ENCODE measurements at places on chromosomes 3 and 15.

DNA sequence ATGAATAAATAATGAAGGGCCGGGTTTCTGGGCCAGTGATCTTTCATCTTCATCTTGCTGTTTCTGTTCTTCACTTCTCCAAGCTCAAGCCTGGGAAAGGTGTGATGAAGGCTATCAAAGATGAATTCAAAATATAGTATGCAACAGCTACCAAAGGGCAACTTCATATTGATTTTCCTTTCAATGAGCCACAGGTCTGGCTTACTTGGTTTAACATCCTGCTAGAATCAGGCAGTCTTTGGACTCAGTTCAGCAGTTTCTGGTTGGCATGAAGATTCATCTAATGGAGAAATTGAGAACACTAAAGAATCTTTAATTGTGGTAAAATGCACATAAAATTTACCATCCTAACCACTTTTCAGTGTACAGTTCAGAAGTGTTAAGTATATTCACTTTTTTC, 43.3 kb downstream of the NFKBIZ start:
- DNase-seq: no peak

GRCh38 chr15:63509955-63510940, 5.9 kb downstream of the USP3 start:
- DNase-seq: no peak

DNA sequence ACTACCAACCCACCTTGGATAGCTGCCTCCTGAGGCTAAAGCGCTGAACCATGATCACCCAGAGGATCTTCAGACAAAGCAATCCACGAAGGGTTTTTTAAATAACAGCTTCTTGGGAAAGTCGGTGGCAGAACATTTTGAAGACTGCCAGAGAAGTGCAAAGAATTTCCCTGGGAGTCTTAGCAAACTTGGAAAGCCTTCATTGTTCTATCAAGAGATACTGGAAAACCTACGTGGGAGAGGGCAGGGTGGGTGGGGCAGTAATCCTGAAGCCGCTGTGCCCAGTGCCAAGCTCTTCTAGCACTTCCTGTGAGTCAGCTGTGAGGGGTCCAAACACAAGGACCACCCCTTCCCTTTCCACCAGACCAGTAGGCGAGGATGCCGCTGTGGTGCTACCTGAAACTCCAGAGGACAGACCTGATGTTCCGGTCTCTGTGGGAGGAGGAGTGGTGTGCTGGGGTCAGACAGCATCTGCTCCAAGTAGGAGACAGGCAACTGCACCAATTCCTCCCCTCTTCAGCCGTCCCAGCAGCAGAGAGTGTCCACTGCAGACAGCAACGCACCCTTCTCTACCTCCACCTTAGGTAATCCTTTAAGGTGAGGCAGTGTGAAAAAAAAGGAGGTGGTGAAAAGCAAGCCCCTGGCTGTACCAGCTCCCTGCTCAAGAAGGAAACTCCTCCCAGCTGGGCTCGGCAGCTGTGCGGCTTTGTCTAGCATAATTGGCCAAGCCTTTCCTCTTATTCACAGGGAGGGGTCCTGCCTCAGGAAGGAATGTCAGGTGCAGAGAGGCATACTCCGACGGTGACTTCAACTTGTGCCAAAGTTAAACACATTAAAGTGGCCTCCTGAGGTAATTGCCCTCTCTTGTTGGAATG, 99.0 kb downstream of the TMCC1 start:
- DNase-seq: no peak

GRCh38 chr15:92584105-92584504, 71.5 kb downstream of the FAM174B start:
- no peak for DNase-seq

DNA sequence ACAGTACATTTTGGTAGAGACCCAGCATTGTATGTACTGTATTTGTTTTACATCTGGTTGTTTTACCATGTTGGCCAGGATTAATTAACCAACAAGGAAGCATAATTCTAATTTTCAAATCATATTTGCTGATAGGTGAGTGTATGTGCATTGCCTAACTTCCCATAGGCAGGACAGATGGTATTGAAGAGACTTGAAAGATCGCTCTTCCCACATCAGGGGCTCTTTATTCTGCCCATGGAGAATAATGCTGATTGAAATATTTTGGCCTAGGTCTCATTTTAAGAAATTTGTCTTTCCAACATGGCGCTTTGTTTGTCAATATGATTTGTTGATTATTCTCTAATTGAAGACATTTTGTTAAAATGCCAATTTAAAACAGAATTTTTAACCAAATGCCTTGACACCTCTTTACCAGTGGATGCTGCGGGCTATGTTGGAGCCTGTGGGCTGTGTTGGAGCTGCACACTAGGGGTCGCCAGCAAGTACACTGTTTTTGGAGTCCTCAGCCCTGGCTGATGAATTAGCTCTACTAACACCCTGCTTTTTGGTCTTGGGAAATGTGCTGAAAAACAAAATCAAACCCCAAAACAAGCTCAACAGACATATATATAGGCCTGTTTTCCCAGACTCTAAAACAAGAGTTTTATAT, 5.3 kb downstream of the P2RY12 start:
- DNase-seq: no peak

GRCh38 chr15:76483752-76484151, 147.2 kb downstream of the ISL2 start:
- no peak for DNase-seq

GRCh38 chr3:194472290-194472920, 14.4 kb downstream of the ATP13A3 start:
- DNase-seq: no peak

GRCh38 chr3:155981669-155982068, 111.2 kb downstream of the GMPS start:
- no peak for DNase-seq

GRCh38 chr3:184164648-184165330, 9.6 kb downstream of the DVL3 start:
- DNase-seq: no peak

DNA sequence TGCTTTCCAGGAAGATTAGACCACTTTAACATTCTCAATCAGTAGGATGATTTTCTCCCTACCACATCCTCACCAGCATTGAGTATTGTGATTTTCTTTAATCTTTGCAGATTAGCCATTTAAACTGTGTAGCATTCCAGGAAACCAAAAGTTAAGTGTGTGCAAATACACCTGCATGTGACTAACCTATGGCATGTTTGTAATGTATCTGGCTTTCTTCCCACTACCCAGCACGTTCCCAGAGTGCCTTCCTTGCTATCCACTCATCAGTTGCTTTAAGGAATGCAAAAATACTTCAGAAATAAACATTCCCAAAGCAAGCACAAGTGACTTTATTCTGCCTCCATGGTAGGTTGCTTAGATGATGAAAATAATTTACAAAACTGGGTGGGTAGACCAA, 74.2 kb downstream of the ATG7 start:
- DNase-seq: no peak

- no peak for DNase-seq
Measured at GRCh38 chr15:90421527-90421926, 33.5 kb downstream of the IQGAP1 start.

DNA sequence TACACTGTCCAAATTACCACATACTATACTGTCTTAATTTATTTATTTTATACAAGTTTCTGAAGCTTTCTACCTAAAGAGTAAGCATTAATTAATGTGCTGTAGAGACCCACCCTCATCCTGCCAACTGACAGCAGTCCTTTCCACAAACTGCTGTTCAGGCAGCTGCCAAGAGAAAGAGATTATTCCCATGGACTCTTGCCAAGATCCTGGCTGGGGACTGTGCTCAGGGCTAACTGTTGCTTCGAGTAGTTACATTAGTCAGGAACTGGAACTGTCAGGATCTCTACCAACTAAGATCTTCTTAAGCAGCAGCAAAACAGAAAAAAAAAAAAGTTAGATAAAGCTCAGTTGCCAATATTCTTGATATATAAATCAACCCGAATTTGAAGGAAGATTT, 398.8 kb downstream of the MECOM start:
- no peak for DNase-seq

GRCh38 chr3:143240886-143241285, 121.3 kb downstream of the CHST2 start:
- DNase-seq: no peak

- DNase-seq: no peak
Measured at GRCh38 chr3:184836090-184836822, 24.3 kb downstream of the VPS8 start.

DNA sequence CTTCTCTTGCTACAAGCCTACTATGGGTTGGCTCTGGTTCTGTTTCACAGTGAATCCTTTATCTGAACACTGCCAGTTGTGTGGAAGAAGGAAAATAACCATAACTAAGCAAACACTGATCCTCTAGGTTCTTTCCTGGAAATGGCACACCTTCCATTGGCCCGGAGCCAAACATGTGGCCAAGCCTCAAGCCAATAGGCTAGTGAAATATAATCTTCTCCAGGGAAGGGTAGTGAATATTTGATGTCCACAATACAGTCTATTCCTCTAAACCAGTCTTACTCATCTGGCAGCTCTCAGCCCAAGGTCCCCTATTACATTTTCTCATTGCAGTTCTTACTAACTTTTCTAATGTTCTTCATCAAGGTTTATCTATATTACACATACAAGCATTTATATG, 921.3 kb downstream of the TUSC7 start:
- DNase-seq: no peak

DNA sequence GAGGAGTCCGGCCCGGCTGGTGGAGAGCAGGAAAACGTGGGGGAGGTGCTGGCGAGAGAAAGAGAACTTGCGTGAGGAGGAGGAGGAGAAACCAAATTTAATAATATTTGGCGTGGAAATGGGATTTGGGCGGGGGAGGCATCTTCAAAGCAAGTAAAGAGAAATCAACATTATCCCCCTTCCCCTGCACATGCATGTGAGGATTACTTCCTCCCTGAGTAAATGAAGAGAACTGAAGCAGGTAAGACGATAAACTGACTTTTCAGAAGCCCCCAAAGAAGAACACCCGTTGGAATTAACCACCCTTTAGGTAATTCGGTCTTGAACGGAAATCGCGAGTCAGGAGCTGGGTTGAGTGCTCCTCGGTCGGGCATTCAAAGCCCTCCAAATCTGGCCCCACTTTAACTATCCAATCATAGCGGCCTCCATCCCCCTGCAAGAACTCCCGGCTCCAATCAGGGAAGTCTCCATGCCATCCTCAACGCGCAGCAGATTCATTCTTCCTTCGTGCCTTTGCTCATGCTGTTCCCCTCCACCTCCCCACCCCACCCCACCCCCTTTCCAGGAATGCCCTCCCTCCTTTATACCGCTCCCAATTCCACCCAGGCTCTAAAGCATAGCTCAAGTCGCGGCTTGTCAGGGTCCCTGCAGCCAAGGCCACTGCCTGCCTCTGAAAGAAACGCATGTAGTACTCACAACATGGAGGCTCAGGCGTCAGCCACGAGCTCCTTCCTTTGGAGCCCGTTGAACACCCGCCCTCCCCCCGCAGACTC, 545 bp upstream of the RFX7 start:
- no peak for DNase-seq

- DNase-seq: no peak
Measured at GRCh38 chr3:24886501-24886900, 391.9 kb upstream of the THRB start.

GRCh38 chr15:80490431-80490990, 86.3 kb downstream of the ARNT2 start:
- DNase-seq: no peak

DNA sequence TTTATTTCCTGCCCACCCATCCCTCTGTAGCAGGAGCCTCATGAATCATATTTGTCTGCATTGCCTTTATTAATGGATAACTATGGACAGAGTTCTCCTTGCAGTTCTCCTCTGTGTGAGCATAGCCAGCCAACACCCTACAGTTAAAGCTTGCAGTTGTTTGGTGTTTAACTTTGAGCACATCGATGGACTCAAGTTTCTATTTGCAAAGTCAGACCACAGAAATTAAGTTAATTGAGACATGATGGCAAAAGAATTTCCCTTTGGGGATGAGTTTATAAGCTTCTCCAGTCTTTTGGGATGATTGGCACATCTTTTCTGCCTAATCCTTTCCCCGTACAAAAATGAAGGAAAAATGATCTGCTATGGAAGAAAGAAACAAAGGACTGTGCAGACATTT, 398.9 kb upstream of the THBS1 start:
- DNase-seq: no peak

DNA sequence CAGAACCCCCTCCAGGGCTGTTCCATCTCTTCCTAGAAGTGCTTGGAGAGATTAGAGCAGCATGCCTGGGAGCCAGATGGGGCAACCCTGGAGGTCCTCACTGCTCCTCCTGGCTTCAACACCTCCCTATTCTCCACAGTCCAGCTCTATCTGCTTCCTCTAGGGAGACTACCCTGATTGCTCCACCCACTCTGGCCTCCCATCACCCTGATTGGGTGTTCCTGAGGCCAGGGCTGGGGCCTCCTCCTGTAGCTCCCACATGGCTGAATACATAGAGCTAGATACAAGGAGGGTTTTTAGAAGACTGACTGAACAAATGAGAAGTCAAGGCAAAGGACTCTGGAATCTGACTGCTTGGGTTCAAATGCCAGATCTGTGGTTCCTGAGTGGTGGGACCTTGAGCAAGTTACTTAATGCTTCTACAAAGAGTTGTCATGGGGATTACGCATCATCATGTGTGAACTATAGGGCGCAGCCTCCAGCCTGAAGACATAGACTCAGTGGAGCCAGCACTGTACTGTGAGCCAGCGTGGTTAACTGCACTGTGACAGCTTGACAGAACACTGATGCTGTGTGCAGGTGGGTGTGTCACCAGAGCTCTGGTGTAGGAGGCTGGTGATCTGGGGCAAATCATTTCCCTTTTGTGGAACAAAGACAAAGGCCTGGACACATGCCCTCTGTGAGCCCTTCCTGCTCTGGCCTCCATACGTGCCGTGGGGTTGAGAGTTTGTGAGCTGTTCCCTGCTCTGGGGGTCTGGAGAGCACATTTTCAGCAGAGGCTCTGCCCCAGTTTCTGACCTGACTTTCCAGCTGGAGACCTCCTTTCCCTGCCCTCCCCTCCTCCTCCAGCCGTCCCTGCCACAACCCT, 74.8 kb downstream of the SCN5A start:
- no peak for DNase-seq

DNA sequence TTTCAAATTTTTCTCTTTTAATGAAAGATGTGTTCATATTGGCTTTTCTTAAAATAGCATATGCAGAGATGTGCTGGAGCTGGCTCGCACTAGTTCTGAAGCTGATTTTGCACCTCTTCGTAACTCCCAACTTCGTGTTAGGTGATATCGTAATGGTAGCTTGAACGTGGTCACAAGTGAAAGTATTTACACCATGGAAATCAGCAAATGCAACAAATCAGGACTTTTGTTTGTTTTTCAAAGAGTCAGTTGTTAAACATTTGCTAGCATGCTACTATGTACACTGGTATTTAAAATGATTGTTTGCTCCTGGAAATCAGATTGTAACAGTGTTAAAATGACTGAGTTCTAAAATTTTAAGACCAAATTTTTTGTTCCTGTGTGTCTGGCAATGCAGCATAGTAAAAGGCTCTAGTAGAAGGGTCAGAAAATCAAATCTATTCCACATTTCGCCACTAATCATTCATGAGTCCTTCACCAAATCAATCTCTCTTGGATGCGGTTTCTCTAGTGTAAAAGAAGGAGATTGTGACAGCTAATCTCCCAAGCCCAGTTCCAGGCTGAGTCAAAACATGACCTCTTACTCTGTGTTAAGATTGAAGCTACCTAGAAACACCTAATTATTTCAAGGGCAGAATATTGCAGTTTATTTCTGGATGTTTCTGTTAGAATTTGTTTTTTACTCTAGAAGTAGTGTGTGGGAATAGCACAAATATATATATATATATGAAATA, 34.3 kb upstream of the CMC1 start:
- DNase-seq: no peak

- DNase-seq: no peak
Measured at GRCh38 chr3:31704156-31704555, 171.4 kb downstream of the STT3B start.

- no peak for DNase-seq
Measured at GRCh38 chr15:33425142-33425541, 114.4 kb downstream of the RYR3 start.

GRCh38 chr3:22366781-22367180, 615.8 kb upstream of the ZNF385D start:
- DNase-seq: no peak

- DNase-seq: no peak
Measured at GRCh38 chr15:92123962-92124656, 269.6 kb upstream of the ST8SIA2 start.
